ENCODE measurements at places on chromosomes 1 and 21. TPM values are rescaled to one million over a fixed set of nuclear protein-coding genes. Genes with fewer than 3 reads are reported as not detected.

Gene MANEAL
- 6.1 TPM for total RNA-seq

Gene GBP6
- 1.5 TPM for total RNA-seq

Gene MX2
- total RNA-seq: 10.3 TPM

Gene SH2D1B
- not detected for total RNA-seq

Gene NBPF4
- total RNA-seq: not detected

Gene PTPRC
- 4.0 TPM for total RNA-seq

Gene CCDC185
- not detected for total RNA-seq

Gene SPTA1
- 0.02 TPM for total RNA-seq

Gene DNALI1
- total RNA-seq: 0.17 TPM

Gene SLAMF9
- not detected for total RNA-seq

Gene IGSF8
- 49.8 TPM for total RNA-seq

Gene GLUL
- total RNA-seq: 1,271 TPM

Gene KRTAP7-1
- 22.2 TPM for total RNA-seq

Gene TEDDM1
- total RNA-seq: not detected

Gene MEGF6
- total RNA-seq: 147 TPM

Gene CSF3R
- total RNA-seq: 1.9 TPM

Gene OR2T27
- not detected for total RNA-seq

Gene PBX1
- 15.3 TPM for total RNA-seq

Gene PADI1
- 8.0 TPM for total RNA-seq

Gene SLC1A7
- not detected for total RNA-seq

Gene LCE3E
- total RNA-seq: 24.5 TPM

Gene POU3F1
- 38.2 TPM for total RNA-seq

Gene GUCA2B
- total RNA-seq: 2.8 TPM

Gene GJA4
- 2.9 TPM for total RNA-seq

Gene EDARADD
- 7.2 TPM for total RNA-seq

Gene FBLIM1
- total RNA-seq: 11.5 TPM

Gene CLDN8
- 32.3 TPM for total RNA-seq

Gene MYOC
- total RNA-seq: 6.3 TPM

Gene NT5C1A
- not detected for total RNA-seq

Gene HCN3
- total RNA-seq: 8.5 TPM

Gene CTTNBP2NL
- total RNA-seq: 54.2 TPM

Gene CD34
- 29.5 TPM for total RNA-seq

Gene KLHDC8A
- total RNA-seq: not detected

Gene CACNA1S
- not detected for total RNA-seq

Gene AKR1A1
- total RNA-seq: 42.1 TPM

Gene RNF186
- not detected for total RNA-seq

Gene AKNAD1
- 2.9 TPM for total RNA-seq

Gene EXTL1
- total RNA-seq: 3.5 TPM

Gene TTC22
- 76.6 TPM for total RNA-seq

Gene ALPL
- total RNA-seq: 2.4 TPM

Gene TNFRSF14
- 36.9 TPM for total RNA-seq

Gene STUM
- total RNA-seq: 4.0 TPM

Gene TM2D1
- 44.9 TPM for total RNA-seq

Gene TIE1
- total RNA-seq: 12.4 TPM

Gene RNASEL
- 8.0 TPM for total RNA-seq

Gene RAB3B
- 13.7 TPM for total RNA-seq

Gene CENPF
- 2.5 TPM for total RNA-seq

Gene CD53
- 4.7 TPM for total RNA-seq

Gene MROH7
- total RNA-seq: 3.0 TPM

Gene FAAP20
- 46.9 TPM for total RNA-seq
